Right forelimb (tissue), 1 donor: ENCODE measurements at places on chromosomes 11 and 22.

- DNase-seq = no peak
Observed at GRCh38 chr11:1341928-1342524, 32.6 kb upstream of the TOLLIP start.

DNA sequence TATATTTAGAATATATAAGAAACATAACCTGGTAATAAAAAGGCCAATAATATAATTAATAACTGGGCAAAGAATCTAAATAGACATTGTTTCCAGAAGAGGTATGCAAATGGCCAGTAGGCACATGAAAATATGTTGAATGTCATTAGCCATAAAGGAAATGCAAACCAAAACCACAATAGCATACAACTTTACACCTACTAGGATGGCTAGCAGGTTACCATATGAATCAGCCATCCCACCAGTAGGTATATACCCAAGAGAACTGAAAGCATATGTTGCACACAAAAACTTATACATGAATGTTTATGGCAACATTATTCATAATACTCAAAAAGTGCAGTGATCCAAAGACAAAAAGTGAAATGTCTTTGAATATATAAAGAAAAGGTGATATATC, 2.7 kb upstream of the OR2D2 start:
- DNase-seq = no peak

DNA sequence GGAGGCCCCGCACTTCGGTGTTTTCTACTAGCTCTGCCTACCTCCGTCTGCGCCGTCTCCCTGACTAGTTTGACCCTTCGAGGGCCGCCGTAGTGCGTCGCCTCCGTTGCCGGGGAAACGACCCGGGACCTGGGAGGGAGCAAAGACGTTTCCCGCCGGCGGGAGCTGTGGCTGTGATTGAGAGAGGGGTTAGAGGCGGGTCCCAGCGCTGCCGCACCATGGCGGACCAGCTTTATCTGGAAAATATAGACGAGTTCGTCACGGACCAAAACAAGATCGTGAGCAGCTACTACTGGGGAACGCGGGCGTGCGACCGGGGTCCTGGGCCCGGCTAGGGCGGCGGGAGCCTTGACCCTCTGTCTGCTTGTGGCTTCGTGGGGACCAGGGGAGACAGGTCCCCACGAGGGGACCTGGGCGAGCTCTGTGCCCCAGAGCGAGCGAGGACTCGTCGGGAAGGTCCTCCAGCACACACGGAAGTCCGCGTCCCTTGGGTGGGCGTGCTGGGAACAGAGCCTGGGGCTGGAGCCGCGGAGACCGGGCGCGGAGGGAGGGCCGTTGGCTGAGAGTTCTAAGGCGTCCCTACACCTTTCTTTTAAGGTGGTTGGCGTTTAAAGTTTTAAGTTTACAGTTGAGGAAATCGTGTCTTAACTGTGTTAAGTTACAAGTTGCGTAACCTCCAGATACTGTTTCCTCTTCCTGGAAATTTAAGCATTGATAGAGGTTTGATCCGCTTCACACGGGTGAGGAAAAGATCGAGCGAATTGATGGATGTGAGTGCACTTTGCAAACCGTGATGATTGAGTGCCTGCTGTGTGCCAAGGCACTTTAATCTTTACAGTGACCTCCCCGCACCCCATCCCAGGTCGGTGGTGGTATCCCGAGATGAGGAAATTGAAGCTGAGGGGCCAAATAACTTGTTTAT, at the start of gene POLD3:
Gene POLD3, plus strand, starts transcription at position 142 of the 922 bp plus-strand sequence. Its CDS starts 77 bp downstream, at position 219.
- peak; percentile 97 for DNase-seq

- no peak for DNase-seq
Observed at GRCh38 chr11:58059007-58059350, 28.2 kb downstream of the OR6Q1 start.

GRCh38 chr11:35725885-35726284, 63.3 kb downstream of the TRIM44 start:
- no peak for DNase-seq

DNA sequence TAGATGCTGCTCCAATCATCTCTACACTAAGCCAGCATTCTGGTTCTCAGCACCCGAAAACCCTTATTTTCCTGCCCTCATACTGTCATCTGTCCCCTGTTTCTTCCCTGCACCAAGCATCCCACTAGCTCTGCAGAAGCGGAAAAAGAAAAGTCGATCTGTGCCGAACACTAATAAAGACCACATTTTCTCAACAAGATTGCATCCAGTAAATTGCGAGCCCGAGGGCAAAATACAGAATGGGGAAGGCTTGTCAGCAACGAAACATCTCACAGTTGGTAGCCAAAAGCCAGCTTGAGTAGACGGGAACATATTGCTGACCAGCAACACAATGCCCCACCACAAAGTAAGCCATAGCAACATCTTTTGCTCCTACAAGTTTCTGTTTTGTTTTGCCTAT, 227.4 kb downstream of the CADM1 start:
- no peak for DNase-seq

DNA sequence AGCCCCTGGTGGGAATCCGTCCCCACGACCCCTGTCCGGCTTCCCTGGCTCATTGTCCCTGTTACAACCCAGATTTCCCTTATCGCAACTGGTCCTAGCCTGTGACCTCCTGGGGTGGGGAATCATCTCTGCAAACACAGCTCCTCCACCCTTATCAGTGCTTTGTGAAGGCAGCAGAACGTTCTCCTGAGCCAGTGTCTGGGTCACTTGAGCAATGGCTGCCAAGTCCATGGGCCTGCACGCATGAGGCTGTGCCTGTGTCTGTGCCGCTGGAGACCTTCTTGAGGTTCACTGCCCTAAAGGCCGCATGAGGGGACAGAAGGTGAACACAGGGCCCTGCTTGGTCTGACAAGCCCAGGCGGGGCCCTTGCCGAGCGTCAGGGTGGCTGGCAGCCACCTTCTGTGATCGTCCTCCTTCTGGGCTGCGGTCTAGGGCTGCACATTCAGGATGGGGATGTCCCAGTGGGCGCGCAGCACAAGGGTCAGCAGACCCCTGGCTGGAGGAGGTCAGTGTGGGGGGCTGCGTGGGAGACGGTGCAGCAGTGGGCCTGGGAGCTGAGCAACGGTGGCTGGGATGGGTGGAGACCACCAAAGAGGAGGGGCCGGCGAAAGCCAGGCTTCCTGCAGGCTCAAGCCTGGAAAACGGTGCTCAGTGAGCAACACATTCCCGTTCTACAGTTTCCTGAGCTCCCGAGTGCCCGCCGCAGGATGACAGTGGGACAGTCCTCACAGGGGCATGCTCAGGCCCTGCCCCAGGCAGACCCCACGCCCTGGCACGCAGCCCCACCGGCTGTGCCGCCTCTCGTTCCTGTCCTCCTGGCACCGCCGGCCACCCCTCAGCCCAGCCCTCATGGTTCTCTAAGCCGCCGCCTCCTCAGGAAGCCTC, 74.1 kb downstream of the CDKN1C start:
- DNase-seq = no peak

- no peak for DNase-seq
Observed at GRCh38 chr11:107859459-107860239, 1.1 kb upstream of the SLC35F2 start.

- DNase-seq = peak; percentile 6
Observed at GRCh38 chr22:27298332-27298731, 503.2 kb downstream of the MN1 start.

- peak; percentile 1 for DNase-seq
Observed at GRCh38 chr11:62976109-62976508, 8.7 kb downstream of the SLC22A6 start.

DNA sequence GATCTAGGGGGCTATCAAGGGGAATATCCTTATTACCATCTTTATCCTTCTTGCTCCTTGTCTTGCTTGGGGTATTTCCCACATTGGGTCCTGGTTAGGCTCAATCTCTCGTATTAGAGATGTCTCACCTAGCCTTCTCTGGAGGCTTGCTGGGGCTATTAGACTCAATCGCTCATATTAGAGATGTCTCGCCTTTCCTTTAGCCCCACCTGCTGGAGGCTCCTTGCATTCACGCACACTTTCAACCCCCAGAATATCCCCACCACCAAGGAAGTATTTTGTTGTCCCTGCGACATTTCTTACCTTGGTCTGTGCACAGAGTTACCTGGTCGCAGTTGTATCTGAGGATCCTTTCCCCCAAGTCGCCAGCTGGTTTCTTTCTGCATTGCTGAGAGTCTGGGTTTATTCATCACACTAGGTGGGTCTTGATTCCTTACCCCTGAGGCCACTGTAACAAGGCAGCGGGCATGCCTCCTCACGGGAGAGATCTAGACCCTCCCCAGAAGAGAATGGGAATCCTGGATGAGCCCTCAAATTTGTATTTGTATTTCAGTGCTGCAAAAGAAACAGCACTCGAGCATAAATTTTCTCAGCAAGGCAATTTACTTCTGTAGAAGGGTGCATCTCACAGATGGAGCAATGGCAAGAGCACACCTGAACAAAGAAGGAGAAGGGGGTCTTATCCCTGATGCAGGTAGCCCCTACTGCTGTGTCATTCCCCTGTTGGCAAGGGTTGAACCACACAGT, 15.9 kb upstream of the HYLS1 start:
- DNase-seq = no peak

GRCh38 chr11:12503039-12503484, 125.7 kb downstream of the PARVA start:
- no peak for DNase-seq

GRCh38 chr11:65545853-65546216, 12.3 kb downstream of the LTBP3 start:
- no peak for DNase-seq
